Hepatocyte (in vitro differentiated cells): ENCODE measurements at places on chromosomes 4 and X.

DNA sequence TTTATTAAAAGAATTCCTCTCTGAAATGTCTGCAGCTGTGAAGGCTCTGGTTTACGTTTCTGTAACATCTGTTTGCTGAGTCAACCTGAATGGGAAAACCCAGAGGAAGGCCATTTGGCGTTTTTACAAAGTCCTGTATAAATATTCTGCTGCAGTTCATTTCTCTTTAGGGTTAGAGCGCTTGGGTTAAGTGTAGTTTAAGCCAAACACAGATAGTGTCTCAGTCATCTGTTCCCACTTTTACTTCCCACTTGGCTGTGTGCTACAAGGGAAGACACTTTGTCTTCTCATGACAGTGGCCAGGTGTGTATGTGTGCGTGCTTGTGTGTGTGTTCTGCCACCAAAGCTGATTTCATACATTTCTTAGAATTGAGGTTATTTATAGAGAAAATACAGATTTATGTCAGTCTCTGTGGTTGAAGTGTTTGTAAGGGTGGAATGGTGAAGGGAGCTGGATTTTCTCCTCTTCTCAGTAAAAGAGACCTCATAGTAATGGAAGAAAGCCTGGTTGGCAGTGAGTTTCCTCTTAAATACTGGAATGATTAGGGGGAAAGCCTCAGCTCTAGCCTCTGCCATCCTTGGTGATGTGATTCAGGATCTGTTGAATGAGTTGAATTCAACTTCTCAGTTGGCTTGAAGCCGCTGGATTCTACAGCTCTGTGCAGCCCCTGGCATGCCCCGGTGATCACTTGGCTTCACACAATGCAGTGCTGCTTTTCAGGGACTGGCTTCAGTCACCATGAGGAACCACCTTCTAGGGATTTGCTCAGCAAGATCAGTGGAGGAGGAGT, 50.6 kb downstream of the JADE1 start:
- DNase-seq, result peak; percentile 23

DNA sequence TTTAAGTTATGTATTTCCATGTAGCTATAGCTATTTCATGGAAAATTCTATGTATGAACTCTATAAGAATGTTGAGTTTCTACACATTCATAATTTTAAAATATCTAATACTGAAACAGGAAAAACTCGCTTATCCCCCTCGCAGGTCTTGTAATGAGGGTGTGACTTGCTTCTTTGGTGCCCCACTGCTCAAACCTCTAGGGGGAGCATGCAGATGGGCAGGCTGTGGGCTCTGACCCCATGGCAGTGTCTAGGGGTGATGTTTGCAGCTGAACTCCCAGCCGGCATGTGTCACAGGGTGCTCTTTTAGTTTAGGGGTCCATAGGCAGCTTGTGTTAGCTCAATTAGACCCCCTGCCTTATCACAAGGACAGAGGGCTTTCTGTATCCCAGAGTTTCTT, 1825.7 kb upstream of the ADGRL3 start:
- DNase-seq, result no peak

DNA sequence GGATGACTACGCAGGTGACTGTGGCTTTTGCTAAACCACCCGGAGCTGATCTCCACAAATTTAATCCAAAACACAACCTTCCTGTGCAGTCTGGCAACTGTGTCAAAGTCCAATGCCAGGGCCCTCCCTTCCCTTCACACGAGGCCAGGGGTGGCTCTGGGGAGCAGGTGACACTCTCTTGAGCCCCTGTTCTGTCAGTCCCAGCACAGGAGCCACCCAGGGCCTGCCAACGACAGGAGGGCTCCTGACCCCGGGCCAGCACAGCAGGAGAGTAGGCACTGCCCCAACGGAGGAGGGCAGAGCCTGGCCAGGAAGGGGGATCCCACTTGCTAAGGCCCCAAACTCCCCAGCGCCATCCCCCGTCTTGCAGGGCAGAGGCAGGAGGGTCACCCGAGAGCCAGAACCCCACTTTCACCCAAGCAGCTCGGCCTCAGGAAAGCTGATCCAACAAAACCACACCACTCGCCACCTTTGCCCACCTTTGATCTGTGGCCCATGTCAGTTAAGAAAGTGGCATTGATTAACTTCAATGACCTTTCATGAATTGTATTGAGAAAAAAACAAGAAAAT, 44.7 kb downstream of the FAM53A start:
- no peak for DNase-seq

DNA sequence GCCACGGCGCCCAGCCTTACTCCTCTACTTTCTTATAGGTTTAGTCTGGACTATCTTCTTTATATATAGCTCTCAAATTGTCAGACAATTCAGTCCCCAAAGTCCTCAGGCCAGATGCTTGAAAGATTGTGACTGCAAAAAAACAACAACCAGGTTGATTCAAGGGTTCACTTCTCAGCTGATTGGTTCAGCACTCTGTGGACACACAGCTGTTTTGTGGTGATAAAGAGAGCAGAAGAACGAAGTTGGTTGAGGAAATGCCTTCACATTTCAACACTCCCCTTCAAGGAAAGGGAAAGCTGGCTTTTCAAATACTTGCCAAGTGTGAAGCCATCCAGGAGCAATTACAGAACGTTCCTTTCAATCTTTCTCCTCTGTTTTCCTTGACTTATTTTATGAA, 166.8 kb downstream of the SHROOM3 start:
- DNase-seq, result no peak

- no peak for DNase-seq
These were observed 165.6 kb downstream of the CBR4 start for GRCh38 chr4:168844353-168845049.

- DNase-seq, result no peak
These were observed 718.7 kb upstream of the TENM3 start for GRCh38 chr4:181524499-181524898.

DNA sequence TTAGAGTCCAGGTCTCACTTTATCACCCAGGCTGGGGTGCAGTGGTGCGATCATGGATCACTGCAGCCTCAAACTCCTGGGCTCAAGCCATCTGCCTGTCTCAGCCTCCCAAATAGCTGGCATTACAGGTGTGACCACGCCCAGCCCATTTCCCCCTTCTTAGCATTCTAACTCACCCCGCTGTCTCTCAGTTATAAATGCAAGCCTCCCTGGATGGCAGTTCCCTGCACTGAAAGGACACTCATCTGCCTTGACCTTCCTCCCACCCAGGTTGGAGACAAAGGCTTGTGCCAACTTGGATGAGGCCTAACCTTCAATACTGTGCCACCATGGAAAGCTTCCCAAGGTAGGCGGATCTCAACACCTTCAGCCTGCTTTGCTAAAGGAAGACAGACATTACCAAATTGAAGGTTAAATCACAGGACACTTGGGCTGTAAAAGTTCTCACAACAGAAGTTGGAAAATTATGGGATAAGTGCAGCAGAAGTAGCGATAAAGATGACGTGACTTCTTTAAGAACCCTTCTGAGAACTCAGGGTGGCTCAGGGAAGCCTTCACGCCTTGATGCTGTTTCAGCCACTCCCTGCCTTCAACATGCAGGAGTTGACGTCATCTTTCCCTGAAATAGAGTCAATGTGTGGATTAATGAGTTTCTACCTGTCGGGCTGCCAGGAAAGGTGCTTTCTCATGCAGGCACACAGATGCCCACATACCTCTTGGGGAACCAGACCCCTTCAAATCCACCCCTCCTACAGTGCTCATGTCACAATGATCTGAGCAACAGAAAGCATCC, 10.6 kb upstream of the GPM6B start:
- no peak for DNase-seq

DNA sequence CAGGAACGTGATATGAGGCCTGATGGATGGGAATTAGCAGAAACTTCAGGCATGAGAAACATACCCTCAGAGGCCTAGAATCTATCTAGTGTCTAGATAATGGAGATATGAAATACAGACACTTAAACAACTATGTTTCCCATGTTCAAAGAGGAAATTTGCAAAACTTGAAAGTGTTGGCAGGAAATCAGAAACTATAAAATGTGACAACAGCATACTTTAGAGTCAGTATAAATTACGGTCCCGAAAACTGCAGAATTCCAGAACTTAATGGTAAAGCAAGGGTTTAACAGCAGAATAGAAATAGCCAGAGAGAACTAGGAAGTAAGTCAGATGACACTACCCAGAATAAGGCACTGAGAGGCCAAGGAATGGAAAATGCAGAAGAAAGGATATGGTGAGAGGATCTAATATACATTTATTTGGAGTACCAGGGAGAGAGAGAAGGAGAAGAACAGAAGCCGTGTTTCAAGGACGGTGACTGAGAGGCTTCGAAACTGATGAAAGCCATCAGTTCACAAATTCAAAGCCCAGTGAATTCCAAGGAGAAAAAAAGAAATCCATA, 7.4 kb downstream of the HTT-AS start:
- no peak for DNase-seq

GRCh38 chr4:52052475-52052780, 1.3 kb downstream of the SPATA18 start:
- peak; percentile 20 for DNase-seq

DNA sequence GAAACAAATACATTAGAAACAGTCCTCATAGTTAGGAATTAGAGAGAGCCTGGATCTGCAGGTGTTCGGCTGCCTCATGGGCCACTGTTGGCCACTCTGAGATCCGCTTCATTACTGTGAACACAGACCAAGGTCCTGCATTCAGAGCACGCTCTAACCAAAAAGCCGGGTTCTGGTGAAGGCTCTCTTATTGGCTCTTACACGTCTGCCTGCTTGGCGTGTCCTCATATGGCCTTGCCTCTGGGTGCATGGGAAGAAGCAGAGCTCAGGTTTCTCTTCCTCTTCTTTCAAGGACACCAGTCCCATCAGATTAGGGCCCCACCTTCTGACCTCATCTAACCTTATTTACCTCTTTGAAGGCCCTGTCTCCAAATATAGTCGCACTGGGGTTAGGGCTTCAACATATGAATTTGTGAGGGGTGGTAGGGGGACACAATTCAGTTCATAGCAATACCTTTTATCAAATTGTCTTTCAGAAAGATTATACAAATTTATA, 37.1 kb upstream of the ELF2 start:
- no peak for DNase-seq

- no peak for DNase-seq
These were observed 637.8 kb upstream of the ADGRL3 start for GRCh38 chr4:60562334-60562733.

DNA sequence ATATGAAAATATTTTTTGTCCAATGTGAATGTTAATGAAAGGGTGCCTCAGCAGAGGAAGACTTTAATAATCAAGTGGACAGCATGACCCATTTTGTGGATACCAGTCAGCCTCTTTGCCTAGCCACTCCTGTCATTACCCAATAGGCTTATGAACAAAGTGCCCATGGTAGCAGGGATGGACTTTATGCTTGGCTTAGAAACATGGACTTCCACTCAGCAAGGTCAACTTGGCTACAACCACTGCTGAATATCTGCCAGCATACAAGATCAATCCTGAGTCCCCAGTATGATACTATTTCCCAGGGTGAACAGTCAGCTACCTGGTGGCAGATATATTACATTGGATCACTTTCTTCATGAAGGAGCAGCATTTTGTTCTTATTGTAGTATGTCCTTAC, 56.7 kb upstream of the NXF3 start:
- DNase-seq, result no peak

DNA sequence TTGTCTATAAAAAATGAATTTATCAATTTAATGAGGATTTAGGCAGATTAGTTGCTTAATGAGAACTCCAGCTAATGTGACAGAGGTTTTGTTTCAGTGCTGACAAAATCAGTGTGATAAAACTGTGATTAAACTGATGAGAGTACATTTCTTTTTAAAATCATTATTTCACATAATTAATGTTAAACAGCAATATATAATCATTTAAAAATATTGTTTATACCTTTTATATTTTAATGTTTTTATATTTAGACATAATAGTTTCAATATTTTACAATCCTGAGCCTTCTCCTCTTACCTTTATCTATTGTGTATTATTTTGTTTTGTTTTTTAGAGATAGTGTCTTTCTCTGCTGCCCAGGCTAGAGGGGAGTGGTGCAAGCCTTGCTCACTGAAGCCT, 47.1 kb upstream of the MAB21L2 start:
- DNase-seq, result no peak

DNA sequence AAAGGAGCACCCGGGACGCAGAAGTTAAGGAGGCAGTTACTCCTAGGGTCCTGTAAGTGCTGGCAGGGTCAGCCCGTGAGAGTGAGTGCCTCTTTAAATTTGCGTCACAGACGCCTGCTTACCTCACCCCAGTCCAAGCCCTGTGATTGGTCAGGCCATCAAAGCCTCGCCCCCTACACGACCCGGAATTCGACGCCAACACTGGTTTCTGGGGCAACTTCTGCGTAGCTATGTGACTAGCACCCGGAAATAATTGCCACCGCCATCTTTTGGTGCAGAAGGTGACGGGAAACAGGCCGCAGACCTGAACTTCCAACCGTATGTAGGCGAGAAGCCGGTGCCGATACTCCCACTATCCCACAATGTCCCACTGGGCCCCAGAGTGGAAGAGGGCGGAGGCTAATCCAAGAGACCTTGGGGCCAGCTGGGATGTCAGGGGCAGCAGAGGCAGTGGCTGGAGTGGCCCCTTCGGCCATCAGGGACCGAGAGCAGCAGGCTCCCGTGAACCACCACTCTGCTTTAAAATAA, at the start of gene DDX53:
Gene DDX53, plus strand, starts transcription at position 265 of the 528 bp plus-strand sequence. Its CDS starts 98 bp downstream, at position 363.
- DNase-seq, result no peak

DNA sequence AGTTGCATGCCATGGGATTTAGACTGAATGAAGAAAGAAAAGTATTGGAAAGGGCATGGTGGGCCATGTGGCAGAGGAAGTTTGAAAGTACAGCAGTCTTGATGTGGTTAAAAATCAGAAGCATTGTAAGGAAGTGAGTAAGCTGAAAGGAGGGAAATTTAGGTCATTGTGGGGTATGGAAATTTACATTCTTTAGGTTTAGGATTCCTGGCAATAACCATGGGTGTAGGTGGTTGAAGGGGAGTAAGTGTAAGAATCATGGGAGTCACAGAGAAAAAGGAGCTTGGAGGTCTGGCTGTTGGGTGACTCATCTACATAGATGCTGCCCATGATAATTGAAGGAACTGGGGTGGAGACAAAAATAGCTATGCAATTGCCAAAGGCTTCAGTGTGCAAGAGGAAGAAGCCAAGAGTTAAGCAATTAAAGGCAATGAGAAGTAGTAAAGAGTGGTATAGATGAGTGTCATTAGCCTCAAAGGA, 243.8 kb upstream of the LDB2 start:
- no peak for DNase-seq

DNA sequence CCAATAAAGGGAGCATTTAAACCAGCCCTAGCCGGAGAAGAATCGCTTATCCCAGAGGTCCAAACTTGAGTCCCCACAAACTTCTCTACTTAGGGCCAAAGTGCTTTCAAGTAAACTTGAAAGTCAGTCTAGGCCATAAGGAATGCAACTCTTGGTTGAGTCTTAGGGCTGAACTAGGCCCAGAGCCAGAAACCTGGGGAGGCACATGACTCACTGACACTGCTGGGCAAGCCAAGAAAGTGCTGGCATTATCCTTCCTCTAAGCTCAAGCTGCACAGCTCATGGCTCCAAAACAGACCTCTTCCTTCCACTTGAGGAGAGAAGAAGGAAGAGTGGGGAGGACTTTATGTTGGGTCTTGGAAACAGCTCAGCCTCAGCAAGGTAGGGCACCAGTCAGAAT, 1257.3 kb upstream of the DIAPH2 start:
- DNase-seq, result no peak

- peak; percentile 79 for DNase-seq
These were observed 74.8 kb upstream of the BCOR start for GRCh38 chrX:40172401-40173142.

- DNase-seq, result no peak
These were observed 267.6 kb upstream of the MTMR8 start for GRCh38 chrX:64662876-64663275.
